ENCODE measurements at places on chromosomes 16 and 17. TPM values are rescaled to one million over a fixed set of nuclear protein-coding genes. Genes with fewer than 3 reads are reported as not detected.

HAP1 gene
- 2.5 TPM for total RNA-seq

BRICD5 gene
- total RNA-seq: 11.9 TPM

GPRC5C gene
- total RNA-seq: 15.5 TPM

DNA sequence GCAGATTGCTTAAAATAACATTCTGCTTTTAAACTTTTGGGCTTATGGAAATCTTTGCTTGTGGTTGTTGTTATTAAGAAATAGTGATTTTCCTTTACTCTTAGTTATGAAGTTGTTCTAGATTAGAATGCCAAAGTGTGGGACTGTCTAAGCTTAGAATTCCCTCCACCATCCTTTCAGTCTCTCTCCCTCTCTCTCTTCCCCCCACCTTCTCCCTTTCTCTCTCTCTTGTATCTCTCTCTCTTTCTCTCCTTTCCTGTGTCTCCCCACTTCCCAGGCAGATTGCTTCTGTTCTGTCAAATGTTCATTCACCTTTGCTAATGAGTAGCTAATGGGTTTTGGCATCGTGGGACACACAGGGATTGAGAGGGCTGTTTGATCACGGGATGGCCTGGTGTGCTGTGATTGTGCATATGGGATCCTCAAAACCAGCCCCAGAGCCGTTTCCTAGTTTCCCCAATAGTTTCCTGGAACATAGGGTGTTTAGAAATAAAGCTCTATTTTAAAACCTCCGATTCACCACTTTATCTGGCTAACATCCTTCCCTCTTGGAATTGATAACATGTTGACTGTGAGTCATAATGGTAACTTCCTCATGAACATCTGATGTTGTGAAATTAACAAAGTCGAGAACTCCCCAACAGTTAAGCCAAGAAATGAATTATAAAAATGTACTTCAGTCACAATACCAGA is 502.6 kb downstream of the TMEM114 start:
- DNase-seq: no peak

- DNase-seq: no peak
These were observed 4.4 kb upstream of the ZNF469 start for GRCh38 chr16:88378401-88378800.

- no peak for DNase-seq
These were observed 6.8 kb downstream of the CDK10 start for GRCh38 chr16:89693289-89693731.

GRCh38 chr17:7549401-7550055 is 670 bp downstream of the TNFSF12 start:
- DNase-seq: no peak

DNA sequence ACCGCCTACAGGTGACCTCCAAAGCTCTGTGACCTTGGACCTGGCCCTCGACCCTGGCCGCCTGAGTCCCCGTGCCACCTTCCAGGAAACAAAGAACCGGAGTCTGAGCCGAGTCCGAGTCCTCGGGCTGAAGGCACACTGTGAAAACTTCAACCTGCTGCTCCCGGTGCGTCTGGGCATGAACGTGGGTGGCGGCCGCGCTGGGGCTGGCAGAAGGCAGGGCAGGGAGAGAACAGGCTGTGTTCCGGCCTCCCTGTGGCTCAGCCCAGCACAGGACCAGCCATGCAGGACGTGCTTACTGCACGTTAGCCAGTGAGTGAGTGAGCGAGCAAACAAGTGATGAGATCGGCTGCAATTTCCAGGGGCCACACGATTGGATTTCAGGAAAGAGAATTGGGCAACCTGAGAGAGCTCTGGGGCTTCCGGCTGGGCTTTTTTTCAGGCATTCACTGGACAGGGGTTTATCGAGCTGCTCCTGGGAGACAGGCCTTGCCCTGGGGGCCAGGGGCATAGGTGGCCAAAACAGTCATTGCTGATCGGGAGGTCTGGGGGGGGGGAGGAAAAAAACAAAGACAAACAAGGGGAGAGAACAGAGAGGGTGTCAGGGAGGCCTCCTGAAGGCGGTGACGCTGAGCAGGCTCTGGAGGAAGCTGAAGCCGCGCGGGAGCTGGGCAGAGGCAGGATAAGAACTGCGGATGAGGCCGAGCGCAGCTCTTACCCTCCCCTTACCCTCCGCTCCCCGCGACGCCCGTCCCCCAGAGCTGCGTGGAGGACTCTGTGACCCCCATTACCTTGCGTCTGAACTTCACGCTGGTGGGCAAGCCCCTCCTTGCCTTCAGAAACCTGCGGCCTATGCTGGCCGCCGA is 16.9 kb downstream of the ITGAX start:
- no peak for DNase-seq

- no peak for DNase-seq
These were observed 13.8 kb upstream of the KDM6B start for GRCh38 chr17:7820231-7820630.

DNA sequence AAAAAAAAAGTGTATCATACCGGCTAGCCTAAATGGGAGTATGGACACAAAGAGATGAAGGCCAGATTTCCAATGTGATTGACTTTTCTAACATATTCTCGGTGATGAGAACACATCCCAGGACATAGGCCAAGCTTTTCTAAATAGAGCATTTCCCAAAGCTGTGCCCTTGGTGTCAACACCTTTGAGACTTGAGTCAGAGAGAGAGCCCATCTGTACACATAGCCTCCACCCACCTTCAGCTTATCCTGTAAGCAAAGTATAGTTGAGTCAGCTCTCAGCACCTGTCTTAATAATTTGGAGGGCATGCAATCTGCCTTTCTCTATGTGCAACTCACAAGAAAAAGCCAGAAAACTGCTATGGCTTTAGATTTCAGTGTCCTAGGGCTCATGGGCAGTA is 42.7 kb downstream of the SOX9 start:
- DNase-seq: no peak

DNA sequence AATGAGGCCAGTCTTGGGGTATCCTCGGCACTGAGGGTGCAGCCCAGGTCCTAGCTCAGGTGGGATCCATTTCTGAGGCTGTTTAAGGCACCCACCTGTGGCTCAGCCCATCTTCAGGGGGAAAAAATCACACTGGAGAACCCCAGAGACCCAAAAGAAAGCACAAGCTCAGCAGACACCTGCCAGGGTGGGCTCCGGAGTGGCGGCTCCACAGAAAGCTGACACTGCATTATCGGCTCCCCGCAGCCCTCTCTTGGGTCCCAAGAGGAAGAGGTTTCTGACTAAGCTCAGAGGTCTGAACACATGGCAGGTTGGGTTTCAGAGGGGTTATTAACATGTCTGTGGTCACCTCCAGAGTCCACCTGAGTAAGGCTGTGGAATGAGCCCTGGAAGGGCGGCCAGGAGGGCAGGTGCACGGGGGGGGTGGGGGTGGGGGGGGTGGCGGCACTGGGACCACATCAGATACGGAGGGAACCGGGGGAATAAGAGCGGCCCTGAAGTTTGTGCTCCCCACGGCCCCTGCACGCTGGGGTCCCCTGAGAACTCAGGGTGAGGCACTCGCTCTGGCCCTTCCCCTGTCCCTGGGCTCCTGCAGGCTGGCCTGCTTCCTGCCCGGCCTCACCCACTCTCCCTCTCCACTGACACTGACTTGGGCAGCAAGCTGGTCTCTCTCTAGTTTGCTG is 79.5 kb downstream of the TIMM22 start:
- DNase-seq: no peak

DNA sequence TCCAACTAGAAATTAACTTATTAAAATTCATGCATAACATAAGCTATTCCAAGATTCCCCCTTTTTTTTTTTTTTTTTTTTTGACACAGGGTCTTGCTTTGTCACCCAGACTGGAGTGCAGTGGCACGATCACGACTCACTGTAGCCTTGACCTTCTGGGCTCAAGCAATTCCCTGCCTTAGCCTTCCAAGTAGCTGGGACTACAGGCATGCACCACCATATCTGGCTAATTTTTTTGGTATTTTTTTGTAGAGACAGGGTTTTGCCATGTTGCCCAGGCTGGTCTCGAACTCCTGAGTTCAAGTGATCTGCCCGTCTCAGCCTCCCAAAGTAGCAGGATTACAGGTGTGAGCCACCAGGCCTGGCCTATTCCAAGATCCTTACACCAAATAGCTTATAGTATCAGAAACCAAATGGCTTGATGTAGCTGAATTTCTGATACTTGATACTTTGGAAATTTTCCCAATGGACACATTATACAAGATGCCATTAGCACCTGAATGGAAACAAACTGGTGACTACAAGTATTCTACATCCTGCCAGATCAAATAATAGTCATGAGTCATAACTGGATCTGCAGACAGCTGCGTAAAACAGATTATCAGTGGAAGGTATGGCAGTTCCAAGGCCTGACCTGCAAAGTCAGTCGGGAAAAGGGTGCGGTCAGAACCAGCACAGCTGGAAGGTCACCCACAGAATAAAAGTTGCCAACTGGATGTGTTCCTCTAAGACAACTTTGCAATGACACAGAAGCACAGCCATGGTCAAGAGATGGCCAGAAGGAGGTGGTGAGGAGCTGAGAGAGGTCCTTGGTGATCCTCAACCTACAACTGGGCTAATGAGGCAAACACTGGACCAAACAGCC is 14.5 kb downstream of the TUBG1 start:
- no peak for DNase-seq
